NCI-H1694 treated with DMSO at 0.1 percent for 48 hours (cell line): ENCODE measurements at places on chromosomes 11 and 22.

- DNase-seq = no peak
These were observed 2.1 kb downstream of the MED15 start for GRCh38 chr22:20509344-20510047.

GRCh38 chr11:66488957-66489356, 8.7 kb downstream of the DPP3 start:
- no peak for DNase-seq

- DNase-seq = no peak
These were observed 90.3 kb downstream of the MTMR3 start for GRCh38 chr22:29973269-29973668.

- no peak for DNase-seq
These were observed 788.0 kb downstream of the BRD1 start for GRCh38 chr22:49039625-49040024.

- no peak for DNase-seq
These were observed 37.3 kb downstream of the DIXDC1 start for GRCh38 chr11:111974446-111974845.

DNA sequence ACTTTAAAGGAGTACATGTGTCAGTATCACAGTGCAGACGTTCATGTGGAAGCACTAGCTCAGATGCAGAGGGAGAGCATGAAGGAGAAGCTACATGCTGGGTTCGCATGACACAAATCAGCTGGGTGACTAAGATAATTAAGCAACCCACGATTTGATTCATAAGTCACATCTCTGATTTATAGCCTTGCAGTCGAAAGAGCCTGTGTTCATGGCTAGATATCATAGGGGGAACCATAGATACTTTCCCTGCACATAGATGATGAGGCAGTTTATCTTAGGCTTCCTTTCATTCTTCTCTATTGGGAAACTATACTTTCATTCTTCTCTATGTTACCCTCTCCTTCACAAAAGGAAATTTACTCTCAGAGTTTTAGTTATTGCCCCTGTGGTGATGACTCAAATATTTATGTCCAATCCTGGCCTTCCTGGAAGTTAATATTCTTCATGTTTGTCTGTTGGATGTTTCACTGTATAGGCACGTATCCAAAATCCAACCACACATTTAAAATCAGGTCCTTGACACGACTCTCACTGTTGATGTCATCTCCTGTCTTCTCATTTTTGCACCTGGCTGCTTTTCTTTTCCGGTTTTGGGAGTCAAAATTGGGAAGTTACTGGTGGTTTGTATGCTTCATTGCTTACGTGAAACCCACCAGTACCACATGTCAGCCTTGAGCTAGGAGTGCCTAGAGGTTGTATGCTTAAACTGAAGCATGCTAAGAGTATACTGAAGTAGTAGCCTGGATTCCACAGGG, 56.3 kb upstream of the SLC5A12 start:
- no peak for DNase-seq
